Activated CD4-positive, alpha-beta T cell treated with anti-CD3 and anti-CD28 coated beads, Interleukin-2, Interleukin-4, amounts not matched to agents 100 ng/mL and 50 ng/mL, durations not matched to agents 16 hours and 8 hours (primary cell): ENCODE measurements at places on chromosomes 5 and 9.
A peak's percentile ranks its signal among the peaks of the same experiment; 100 is the strongest.

- no peak for DNase-seq
Observed at GRCh38 chr9:8332871-8333270, 533.3 kb upstream of the DMAC1 start.

DNA sequence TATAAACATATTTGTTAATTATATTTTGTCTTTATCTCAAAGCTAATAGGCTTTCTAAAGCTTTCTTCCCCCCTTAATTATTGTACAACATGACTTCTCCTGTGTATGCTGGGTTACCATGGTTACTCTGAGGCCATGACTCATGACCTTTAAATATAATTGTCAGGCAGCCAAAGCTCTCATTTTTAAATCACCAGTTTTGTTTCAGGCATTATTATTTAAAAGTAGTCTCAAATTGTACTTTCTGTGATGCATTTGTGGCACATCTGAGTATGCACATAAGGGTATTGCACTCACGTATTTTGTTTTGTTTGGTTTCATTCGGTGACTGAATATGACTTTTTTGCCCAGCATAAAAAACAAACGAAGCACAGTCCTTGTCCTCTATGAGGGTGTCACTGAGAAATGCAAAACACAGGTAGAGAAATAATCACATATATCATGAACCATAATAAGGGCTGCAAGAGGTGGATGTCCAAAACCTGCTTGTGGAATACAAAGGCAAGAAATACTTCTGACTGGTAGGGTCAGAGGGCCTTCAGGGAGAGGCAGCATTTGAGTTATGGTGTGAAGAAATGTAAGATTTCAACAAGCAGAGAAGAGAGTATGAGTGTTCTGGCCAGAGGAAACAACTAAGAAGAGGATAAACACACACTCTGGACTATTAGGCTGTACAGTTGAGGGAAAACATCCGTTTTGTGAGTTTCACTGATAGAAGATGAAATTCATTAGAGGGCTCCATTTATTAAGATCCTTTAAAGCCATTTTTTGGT lies 2.1 kb downstream of the CCDC192 start:
- DNase-seq = peak; percentile 12

DNA sequence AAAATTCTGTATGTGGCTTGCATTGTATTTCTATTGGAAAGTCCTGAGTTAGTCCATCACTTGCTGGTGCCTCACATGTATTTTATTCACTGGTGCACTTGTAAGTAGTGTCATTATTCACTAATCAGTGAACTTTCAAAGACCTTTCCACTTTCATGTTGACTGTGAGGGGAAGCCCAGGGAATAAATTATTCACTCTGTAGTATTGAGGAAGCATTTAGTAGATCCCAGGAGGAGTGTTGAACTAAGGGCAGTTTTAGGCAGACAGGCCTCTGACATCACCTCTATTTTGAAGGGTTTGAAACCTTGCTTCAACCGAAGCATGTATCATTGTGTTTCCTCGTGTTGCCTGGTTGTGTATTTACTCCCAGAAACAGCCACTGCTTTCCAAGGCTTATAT lies 705.4 kb upstream of the RIOK2 start:
- DNase-seq = no peak

DNA sequence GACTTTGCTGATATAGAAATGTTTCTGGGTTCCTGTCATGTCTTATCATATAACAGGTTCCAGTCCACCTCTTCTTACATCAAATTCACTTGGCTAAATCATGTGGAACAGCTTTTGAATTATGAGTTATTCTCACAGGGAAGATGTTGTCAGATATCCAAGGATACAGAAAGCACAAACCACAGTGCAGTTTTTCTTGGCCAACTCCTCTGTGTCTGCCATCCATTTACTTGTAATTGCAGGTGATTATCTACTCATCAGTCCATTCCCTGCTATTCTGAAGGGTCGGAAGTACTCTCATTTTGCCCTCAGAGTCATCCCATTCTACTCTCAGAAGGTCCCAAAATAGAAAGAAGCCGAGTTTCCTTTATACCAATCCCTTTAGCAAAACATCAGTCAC lies 10.0 kb downstream of the MARCHF11 start:
- no peak for DNase-seq

GRCh38 chr9:120608421-120608820 lies 28.5 kb upstream of the CDK5RAP2 start:
- no peak for DNase-seq

DNA sequence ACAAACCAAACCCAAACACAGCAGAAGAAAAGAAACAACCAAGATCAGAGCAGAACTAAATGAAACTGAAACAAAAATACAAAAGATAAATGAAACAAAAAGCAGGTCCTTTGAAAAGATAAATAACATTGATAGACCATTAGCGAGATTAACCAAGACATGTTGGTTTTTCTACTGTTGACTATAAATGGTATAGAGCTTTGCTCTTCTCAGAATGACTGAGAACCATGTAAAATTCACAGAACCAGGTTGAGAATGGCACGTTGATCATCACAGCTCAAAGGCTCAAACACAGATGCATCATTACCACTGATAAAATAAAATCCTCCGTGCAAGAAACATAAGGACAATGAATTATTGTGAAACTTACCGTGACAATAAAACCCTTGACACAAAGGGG lies 105.2 kb downstream of the MARCHF11 start:
- DNase-seq = no peak
